NCI-H510A treated with DMSO at 0.1 percent for 48 hours (cell line): ENCODE measurements at places on chromosomes 7 and 10.

DNA sequence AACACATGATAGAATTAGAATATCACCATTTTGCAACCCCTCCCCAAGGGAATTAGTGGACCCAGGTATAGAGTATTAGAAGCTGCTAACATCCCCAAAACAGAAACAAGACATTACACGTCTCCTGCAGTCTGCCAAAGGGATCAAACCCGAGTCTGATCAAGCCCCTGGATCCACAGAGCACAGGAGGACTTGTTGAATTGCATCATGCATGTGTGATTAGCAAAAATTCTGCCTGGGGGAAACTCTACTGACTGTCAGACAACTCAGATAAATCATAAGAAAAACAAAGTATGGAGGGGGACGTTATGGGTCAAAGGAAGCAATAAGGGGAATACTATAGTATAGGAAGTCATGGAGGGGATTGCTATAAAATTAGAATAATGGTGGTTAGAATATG, 116.8 kb upstream of the FGFR2 start:
- no peak for DNase-seq

DNA sequence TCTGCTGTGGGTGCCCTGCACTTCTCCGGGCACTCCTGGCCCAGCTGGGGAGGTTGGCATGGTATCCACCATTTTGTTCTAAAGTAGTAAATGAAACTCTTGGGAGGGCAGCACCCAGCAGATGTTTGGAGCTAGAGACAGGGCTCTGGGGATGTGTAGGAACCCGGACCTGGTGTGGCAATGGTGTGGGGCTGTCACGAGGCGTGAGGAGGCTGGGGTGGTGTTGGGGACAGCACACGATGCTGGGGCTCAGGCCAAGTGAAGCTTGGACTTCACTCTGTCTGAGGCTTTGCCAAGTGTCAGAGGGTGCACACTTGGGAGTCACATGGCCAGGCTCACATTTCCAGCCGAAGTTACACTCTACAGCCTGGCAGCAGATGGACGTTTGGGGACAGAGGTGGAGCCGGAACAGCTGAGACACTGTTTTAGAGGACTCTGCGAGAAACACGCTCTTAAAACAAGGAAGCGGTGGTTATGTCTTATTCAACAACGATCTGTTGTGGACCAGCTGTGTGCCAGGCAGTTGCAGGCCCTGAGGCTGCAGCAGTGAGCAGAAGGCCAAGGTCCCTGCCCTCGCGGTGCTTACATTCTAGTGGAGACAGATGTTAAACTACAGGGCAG, 118.2 kb downstream of the CUX1 start:
- DNase-seq: no peak

- no peak for DNase-seq
Measured at GRCh38 chr10:86020134-86020533, 346.5 kb downstream of the GRID1 start.

- DNase-seq: no peak
Measured at GRCh38 chr10:103745341-103746247, 109.8 kb downstream of the SH3PXD2A start.

GRCh38 chr10:28408237-28408777, 105.4 kb upstream of the MPP7 start:
- DNase-seq: no peak

- no peak for DNase-seq
Measured at GRCh38 chr7:144468990-144469732, 65.7 kb upstream of the NOBOX start.

DNA sequence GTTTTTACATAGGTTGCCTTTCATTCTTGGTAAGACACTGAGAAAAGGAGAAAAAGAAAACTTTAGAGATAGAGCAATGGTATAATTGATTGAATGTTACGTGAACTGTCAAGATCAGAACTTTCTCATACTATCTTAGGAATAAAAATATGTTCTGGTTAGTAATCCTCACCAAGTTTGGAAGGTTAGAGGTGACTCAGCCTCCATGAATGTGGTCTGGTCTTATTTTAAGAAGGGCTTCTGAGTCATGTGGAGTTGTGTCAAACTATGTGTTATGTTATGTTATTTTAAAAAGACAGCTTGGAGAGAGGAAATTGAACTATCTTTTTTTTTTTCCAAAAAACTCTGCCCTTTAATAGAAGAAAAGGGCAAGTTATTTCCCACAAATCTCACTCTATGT, 458.6 kb upstream of the KLF6 start:
- DNase-seq: no peak

GRCh38 chr7:69908454-69908853, 310.2 kb downstream of the AUTS2 start:
- DNase-seq: peak; percentile 74

DNA sequence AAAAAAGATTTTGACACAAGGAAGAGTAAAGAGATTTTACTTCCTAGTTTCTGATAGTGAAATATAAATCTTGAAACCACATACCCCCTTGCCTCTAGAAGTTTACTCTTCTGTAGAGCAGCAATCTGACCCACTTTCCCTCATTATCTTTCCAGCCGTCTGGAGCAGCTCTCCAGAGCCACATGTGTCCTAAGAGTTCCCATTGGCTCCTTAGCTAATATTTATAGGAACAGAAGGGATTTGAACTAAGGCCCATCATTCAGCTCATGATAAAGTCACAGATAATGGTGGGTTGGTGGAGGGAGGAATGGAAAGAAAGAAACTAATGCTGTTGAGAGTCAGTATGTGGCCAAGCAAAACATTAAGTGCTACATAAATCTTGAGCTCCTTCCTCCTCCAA, 121.8 kb downstream of the INHBA start:
- DNase-seq: no peak

GRCh38 chr10:110376021-110376766, 71.5 kb upstream of the SMNDC1 start:
- DNase-seq: no peak

GRCh38 chr10:28913436-28914237, 236.3 kb downstream of the BAMBI start:
- DNase-seq: no peak

DNA sequence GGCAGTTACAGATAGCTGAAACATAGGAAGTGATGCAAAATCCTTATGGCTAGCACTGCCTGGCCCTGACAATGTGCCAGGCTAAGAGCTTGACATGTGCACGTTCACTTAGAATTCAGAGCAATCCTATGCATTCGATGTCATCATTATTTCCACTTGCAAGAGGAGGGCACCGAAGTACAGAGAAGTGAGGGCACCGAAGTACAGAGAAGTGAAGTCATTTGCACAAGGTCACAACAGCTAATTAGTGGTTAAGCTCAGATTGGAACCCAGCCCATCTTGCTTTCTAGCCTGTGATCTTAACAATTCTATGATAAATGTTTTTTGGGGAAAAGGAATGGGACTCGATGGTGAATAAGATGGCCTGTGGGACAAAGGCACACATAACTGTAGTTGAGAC, 73.4 kb downstream of the ARHGAP22 start:
- no peak for DNase-seq

GRCh38 chr7:115293628-115294240, 371.8 kb downstream of the MDFIC start:
- no peak for DNase-seq

DNA sequence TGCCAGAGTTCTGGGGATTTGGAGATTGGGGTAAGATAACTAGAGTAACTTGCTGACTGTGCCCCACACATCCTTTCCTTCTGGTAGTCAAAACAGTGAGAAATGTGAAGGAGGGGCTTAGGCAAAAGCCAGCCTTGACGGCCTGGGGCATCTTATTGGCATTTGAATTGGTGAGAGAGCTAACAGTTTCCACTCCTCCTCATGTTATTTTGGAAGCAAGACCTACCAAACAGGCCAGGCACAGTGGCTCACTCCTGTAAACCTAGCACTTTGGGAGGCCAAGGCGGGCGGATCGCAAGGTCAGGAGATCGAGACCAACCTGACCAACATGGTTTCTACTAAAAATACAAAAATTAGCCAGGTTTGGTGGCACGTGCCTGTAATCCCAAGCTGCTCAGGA, 596.6 kb downstream of the GRM8 start:
- no peak for DNase-seq

DNA sequence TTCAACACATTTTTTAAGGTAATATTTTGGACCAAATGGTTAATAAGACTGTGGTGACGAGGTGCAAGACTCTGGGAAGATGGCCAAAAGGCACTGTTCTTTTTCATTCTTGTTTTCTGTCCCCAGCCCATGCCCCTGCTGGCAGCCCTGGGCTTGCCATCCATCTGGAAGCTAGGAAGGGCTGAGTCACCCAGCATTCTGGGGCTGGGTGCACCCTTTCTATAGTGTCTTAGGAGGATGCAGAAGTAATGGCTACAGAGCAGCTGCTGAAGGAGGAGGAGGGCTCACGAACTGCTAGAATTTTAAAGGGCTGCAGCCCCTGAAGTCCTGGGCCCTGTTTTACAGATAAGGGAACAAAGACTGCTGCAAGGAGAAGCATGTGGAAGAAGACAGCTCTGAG, 42.8 kb upstream of the ZNF32 start:
- DNase-seq: no peak

- DNase-seq: peak; percentile 41
Measured at GRCh38 chr10:119859420-119860258, 13.0 kb downstream of the MCMBP start.

- DNase-seq: no peak
Measured at GRCh38 chr7:122056977-122057376, 87.1 kb downstream of the AASS start.

GRCh38 chr7:140036224-140036962, 26.4 kb downstream of the PARP12 start:
- DNase-seq: no peak
